Natural killer cell treated with Interleukin-12 subunit alpha and Interleukin-12 subunit beta and Interleukin-15 and Interleukin-18, amount 100 ng/mL, for 72 hours (primary cell): ENCODE measurements at places on chromosomes 1 and 21.

DNA sequence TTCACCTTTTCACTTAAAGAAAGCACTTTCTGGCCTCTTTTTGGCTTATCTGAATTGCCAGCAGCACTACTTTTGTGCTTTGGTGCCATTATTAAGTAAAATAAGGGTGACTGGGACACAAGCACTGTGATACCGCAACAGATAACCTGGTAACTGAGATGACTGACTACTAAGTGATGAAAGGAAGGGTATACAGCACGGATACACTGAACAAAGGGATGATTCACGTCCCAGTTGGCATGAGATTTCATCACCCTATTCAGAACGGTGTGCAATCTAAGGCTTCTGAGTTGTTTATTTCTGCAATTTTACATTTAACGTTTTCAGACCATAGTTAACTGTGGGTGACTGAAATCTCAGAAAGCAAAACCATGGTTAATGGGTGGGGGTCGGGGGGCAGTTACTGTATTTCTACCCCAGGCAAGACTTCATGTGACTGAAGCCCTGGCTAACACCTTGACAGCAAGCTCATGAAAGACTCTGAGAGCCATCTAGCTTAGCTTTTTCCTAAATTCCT, 102.8 kb downstream of the CLIC6 start:
- DNase-seq = no peak
- H3K36me3 ChIP-seq = no peaks in the 10 kb centered on the region
- H3K4me1 ChIP-seq = no peaks in the 10 kb centered on the region
- no peak overlapping the region for H3K27ac ChIP-seq
- H3K27me3 ChIP-seq = peaks cover 10% of the 10 kb centered on the region

GRCh38 chr1:46221749-46222148, 18.6 kb downstream of the LURAP1 start:
- no peak overlapping the region for H3K4me3 ChIP-seq
- peaks cover 3% of the 10 kb centered on the region for H3K27me3 ChIP-seq

DNA sequence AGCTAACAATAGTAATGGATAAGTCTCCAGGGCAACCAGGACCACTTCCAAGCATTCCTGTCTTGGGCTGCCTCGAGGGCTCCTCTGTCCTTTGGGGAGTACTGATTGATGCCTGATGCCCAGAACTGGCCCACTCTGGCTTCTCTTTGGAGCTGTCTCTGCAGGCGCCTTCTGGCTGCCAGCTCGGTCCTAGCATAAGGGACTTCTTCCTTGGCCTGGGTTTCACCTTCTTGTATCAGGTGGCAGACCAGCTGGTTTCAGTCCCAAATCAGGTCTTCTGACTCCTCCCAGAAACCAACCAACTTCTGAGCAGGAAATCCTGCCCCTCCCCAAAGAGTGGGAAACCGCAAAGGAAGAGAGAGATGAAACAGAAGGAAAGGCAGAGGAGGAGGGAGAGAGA, 10.6 kb downstream of the G0S2 start:
- peak overlapping the region; percentile 49 for H3K4me3 ChIP-seq
- no peaks in the 10 kb centered on the region for H3K36me3 ChIP-seq
- DNase-seq = no peak
- peaks cover 12% of the 10 kb centered on the region for H3K4me1 ChIP-seq
- H3K27me3 ChIP-seq = no peaks in the 10 kb centered on the region
- peak overlapping the region; percentile 68 for H3K27ac ChIP-seq

GRCh38 chr1:208254376-208254775, 10.2 kb upstream of the PLXNA2 start:
- H3K36me3 ChIP-seq = no peaks in the 10 kb centered on the region
- no peak overlapping the region for H3K4me3 ChIP-seq

DNA sequence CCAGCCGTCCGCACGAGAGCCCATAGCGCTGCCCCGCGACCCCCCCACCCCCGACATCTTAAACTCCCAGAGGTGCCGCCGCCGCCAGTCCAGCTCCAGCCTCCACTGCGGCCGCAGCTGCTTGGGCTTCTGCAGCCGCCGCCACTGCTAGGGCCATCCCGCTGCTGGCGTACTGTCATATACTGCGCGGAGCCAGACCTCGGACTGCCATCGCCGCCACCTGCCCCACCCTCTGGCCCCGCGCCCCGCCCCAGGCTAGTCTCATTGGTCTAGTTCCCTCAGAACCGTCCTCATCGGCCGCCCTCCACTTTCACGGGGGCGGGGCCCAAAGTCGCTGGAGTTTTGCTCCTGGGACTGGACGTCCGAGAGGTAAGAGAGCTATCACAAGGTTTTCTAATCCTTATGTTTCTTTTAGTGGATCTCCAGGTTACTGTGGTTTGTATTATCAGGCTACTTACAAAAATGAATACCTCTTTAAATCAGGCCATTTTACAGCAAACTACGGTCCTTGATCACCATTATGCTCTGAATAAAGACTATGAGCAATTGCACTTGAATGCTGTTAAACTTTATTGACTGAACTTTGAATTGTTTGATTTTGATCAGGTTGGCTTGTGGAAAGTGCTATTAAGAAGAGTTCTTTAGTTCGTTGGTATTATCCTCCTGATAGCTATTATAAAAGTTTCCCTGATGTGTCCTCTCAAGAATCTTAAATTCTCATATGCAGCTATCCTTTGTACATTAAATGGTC, 2.8 kb upstream of the CD1D start:
- H3K36me3 ChIP-seq = no peaks in the 10 kb centered on the region
- H3K27me3 ChIP-seq = peaks cover 51% of the 10 kb centered on the region
- H3K27ac ChIP-seq = no peak overlapping the region
- no peak overlapping the region for H3K4me3 ChIP-seq

GRCh38 chr21:16037421-16037955, 307.7 kb downstream of the USP25 start:
- H3K36me3 ChIP-seq = no peaks in the 10 kb centered on the region
- H3K27ac ChIP-seq = no peak overlapping the region
- no peaks in the 10 kb centered on the region for H3K4me1 ChIP-seq
- H3K27me3 ChIP-seq = no peaks in the 10 kb centered on the region

GRCh38 chr1:43267818-43268425, 1.9 kb upstream of the TMEM125 start:
- no peak overlapping the region for H3K27ac ChIP-seq
- DNase-seq = no peak
- peaks cover 7% of the 10 kb centered on the region for H3K36me3 ChIP-seq
- H3K4me1 ChIP-seq = peaks cover 17% of the 10 kb centered on the region
- no peak overlapping the region for H3K4me3 ChIP-seq

DNA sequence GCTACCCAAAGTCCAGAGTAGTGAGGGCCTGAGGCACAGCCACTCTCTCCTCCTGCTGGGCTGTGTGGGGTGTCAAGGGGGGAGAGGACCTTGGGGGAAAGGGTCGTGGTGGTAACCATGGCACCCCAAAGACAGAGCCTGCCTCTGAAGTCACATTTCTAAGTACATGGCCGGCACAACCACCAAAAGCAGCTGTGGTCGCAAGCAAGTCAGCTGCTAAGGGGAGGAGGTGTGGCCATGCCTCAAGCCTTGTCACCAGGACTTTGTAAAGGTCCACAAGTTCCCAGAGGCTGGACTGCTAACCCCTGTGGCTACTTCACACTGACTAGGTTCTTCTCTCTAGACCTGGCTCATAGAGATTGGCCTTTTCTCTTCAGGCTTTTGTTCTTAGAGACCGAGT, 310.6 kb downstream of the LMX1A start:
- no peak for DNase-seq
- no peak overlapping the region for H3K27ac ChIP-seq

DNA sequence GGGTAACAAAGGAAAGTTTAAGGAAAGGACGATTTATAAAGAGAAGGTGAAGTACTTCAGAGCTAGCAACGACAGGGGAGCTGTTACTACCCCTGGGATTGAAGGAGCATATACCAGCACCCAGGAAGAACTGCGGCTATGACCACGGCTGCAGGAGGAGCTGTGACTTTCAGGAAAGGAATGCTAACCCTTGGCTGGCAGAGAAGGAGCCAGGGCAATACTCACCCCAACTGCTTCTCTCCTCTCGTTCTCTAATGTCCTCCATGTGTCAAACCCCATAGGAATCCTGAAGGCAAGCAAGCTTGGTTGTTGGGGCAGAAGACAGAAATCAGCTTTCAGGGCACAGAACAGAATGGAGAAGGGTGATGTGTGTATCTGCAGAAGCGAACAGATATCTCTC, 120.5 kb downstream of the TMEM53 start:
- no peak overlapping the region for H3K27ac ChIP-seq
- peaks cover 3% of the 10 kb centered on the region for H3K27me3 ChIP-seq
- no peaks in the 10 kb centered on the region for H3K4me1 ChIP-seq
- no peaks in the 10 kb centered on the region for H3K36me3 ChIP-seq

DNA sequence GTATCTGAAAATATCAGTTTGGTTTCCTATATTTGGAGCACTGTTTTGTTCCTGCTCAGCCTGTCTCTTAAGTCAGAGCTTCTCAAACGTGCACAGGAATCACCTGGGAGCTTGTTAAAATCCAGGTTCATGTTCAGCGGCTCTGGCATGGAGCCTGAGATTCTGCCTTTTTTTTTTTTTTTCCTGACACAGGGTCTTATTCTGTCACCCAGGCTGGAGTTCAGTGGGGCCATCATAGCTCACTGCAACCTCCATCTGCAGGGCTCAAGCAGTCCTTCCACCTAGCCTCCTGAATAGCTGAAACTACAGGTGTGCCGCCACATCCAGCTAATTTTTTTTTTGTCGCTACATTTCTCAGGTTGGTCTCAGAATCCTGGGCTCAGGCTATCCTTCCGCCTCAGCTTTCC, 12.2 kb upstream of the SELENON start:
- H3K4me1 ChIP-seq = no peaks in the 10 kb centered on the region
- H3K27me3 ChIP-seq = peaks cover 2% of the 10 kb centered on the region
- no peak overlapping the region for H3K27ac ChIP-seq
- no peak for DNase-seq

DNA sequence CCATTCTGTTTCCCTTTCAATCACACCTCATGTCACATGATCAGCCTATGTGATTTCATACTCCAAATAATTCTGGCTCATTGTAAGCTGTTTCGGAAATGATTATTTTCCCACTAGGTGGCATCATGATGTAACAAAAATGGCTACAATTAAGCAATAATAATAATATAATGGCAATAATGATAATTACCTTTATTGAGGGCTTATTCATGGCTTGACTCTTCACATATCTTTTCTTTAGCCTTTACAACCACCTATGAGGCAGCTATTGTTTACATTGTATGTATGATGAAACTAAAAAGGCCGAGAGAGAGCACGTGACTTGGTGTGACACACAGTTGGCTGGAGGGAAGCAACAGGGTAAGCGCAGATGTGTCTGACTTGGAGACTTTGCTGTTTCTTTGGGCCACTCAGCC, 12.5 kb upstream of the KPRP start:
- no peak for DNase-seq
- no peaks in the 10 kb centered on the region for H3K4me1 ChIP-seq
- peaks cover 24% of the 10 kb centered on the region for H3K27me3 ChIP-seq
- no peak overlapping the region for H3K4me3 ChIP-seq
- no peaks in the 10 kb centered on the region for H3K36me3 ChIP-seq
- H3K27ac ChIP-seq = no peak overlapping the region

GRCh38 chr1:245969283-245969682, 537.8 kb downstream of the SMYD3 start:
- H3K36me3 ChIP-seq = no peaks in the 10 kb centered on the region
- peaks cover 2% of the 10 kb centered on the region for H3K4me1 ChIP-seq
- no peak for DNase-seq
- no peak overlapping the region for H3K27ac ChIP-seq
- no peak overlapping the region for H3K4me3 ChIP-seq
- no peaks in the 10 kb centered on the region for H3K27me3 ChIP-seq

GRCh38 chr1:231192620-231193163, 30.8 kb downstream of the TRIM67 start:
- peaks cover 17% of the 10 kb centered on the region for H3K27me3 ChIP-seq
- H3K36me3 ChIP-seq = no peaks in the 10 kb centered on the region
- no peaks in the 10 kb centered on the region for H3K4me1 ChIP-seq
- H3K4me3 ChIP-seq = no peak overlapping the region
- no peak overlapping the region for H3K27ac ChIP-seq

GRCh38 chr1:15181564-15181963, 28.0 kb downstream of the TMEM51 start:
- H3K27ac ChIP-seq = no peak overlapping the region
- DNase-seq = no peak
- peaks cover 24% of the 10 kb centered on the region for H3K27me3 ChIP-seq
- H3K4me1 ChIP-seq = no peaks in the 10 kb centered on the region
- no peaks in the 10 kb centered on the region for H3K36me3 ChIP-seq
- no peak overlapping the region for H3K4me3 ChIP-seq

GRCh38 chr1:29716306-29716705, 480.0 kb downstream of the PTPRU start:
- H3K36me3 ChIP-seq = peaks cover 29% of the 10 kb centered on the region
- H3K4me1 ChIP-seq = peaks cover 58% of the 10 kb centered on the region
- no peak overlapping the region for H3K4me3 ChIP-seq
- peaks cover 16% of the 10 kb centered on the region for H3K27me3 ChIP-seq

- H3K27ac ChIP-seq = no peak overlapping the region
- DNase-seq = no peak
- no peaks in the 10 kb centered on the region for H3K36me3 ChIP-seq
- no peaks in the 10 kb centered on the region for H3K4me1 ChIP-seq
- H3K27me3 ChIP-seq = peaks cover 8% of the 10 kb centered on the region
Measured at GRCh38 chr1:244212797-244213475, 161.9 kb downstream of the ZBTB18 start.

- H3K36me3 ChIP-seq = no peaks in the 10 kb centered on the region
- no peak for DNase-seq
- peaks cover 17% of the 10 kb centered on the region for H3K4me1 ChIP-seq
- H3K4me3 ChIP-seq = peak overlapping the region; percentile 89
Measured at GRCh38 chr1:202967684-202968281, 726 bp upstream of the CYB5R1 start.

DNA sequence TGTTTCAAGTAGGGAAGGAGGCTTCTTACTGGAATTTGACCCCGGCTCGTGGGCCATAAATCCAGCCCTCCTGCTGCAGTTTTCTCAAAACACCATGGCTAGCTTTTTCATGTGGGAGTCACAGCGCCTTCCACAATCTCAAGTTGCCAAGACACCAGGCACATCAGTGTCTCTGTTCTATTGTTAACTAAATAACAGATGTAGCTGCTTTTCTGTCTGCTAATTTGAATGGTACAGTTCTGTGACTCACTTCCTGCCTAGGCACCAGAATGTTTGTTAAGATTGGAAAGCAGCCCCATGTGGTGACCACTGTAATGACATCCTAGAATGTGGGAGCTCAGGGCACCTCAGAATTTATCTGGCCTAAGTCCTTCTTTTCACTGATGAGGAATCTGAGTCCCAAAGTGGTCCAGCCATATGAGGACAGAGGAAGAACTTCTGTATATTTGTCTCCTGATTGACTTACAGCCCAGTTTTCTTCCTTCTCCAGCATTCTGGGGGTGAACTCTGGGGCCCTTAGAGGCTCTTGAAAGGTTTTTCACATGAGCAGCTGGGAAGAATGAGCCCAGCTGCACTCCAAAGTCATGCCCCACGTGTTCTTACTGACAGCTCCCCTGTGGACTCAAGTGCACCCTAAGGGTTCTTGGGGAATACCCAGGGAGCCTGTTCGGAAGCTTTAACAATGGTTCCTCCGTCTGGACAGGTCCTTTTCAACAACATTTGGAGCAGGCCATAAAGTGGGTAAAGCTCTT, 27.5 kb downstream of the TRIM45 start:
- no peak for DNase-seq
- no peak overlapping the region for H3K4me3 ChIP-seq
- H3K27me3 ChIP-seq = no peaks in the 10 kb centered on the region
- peaks cover 43% of the 10 kb centered on the region for H3K36me3 ChIP-seq
- H3K27ac ChIP-seq = no peak overlapping the region
- peaks cover 6% of the 10 kb centered on the region for H3K4me1 ChIP-seq
